NCI-H1436 (cell line): ENCODE measurements at places on chromosomes 3 and 15.

GRCh38 chr3:152893647-152894046, 58.7 kb downstream of the P2RY1 start:
- DNase-seq, result no peak

GRCh38 chr3:7684182-7684715, 817.4 kb upstream of the LMCD1 start:
- DNase-seq, result no peak

DNA sequence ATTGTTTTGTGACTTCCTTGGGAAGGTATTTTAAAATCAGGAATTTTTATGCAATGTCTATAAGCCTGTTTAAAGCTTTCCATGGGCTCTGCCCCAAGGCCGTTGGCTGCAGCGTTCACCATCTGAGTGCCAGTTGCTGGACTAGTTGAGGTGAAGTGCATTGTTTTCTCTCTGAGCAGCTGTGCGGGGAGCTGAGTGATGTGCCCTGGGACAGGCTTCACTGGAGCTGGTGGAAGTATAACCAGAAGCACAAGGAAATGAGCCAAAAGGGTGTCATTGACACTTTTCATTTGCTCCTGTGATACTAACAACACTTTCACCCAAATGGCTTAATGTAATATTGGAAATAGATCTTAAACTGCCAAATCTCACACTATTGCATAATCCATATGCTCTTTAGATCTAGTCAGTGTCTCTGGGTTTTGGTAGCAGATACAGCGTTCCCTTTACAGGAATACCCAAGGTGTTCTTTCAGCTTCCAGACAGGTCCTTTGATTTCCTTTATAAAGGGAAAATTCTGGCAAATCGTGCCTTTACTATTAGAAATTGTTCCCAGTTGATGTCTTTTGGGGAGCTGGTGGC, 29.2 kb downstream of the APH1B start:
- no peak for DNase-seq

DNA sequence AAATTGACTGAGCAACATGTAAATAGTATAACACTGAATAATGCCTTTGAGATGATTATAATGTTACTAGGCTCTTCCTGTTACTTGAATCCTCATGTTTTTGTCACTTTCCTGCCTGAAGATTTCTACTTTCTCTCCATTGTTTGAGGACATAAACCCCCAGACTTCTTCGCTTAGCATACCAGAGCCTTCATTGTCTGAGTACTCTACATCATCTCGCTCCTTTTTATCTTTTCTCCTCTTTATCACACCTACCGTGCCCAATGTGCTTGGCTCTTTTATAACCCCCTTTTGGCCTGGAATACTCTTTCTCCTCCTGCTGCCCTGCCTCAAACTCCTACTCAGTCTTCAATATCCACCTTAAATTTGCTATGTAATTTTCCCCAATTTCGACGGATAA, 30.3 kb upstream of the MGA start:
- DNase-seq, result no peak

DNA sequence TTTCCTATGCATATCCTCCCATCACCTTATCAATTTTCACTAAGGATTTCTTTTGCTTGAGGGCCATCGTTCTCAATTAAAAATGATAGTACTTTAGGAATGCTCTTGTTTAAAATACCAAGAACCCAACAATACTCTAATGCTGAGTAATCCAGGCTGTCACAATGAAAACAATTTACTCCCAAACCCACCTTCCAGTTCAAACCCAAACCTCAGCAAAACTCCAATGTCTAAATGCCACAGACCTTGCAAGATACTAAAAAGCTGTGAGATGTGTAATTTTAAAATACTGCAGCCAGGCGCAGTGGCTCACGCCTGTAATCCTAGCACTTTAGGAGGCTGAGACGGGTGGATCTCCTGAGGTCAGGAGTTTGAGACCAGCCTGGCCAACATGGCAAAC, 889.8 kb downstream of the ROBO1 start:
- DNase-seq, result no peak

DNA sequence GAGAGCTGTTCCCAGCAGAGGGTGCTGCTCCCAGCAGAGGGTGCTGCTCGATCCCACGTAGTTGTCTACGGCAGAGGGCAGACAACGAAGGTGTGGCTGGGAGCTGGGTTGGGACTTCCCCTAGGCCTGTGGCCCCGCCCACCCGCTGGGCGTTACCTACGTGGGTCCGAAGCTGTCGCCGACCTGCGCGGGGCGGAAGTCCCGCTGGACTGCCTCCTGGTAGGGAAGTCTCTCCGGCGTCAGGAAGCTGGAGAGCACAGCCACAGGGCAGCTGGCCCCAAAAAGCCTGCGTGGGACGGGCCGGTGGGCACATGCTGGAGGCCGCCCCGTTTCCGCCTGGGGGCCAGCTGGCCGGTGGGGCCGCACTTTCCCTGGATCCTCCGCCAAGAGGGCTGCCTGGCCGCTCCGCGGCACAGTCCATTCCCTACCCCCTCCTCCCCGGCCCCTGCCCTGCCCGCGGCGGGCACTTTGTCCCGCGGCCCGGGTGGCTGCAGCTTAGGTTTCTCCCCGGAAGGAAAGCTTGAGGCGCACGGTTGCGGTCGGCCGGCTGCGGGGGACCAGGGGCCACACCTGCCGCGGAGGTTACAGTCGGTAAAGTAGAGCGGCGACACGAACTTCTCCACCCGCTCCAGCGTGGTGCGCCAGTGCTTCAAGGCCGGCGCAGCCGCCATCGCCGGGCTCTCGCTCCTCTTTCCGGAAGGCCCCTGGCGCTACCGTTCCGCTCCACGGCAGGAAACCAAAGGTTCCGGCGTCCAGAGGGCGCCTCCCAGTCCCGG, at the start of gene MAN2C1:
Gene MAN2C1, minus strand, starts transcription at position 695 of the 776 bp plus-strand sequence. Its CDS starts 24 bp downstream, at position 671.
- DNase-seq, result peak; percentile 95

DNA sequence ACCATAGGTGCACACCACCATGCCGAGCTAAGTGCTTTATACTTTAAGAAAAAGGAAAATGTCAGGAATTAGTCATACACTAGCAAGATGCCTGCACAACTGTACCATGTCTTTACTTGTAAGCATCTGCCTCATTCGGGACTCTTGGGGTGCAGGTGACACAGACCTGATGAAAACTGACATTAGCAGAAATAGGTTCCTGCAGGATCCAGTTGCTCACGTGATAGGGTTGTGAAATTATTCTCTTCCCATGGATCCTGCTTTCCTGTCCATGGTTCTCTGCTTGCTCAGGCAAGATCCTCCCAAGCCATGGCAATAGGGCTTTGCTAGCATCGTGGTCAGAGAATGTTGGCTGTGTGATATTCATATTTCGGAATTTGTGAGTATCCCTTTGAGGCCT, 10.2 kb upstream of the LHFPL4 start:
- no peak for DNase-seq

GRCh38 chr3:171834461-171834801, 8.7 kb upstream of the TMEM212 start:
- DNase-seq, result no peak

- no peak for DNase-seq
Measured at GRCh38 chr15:56432304-56432703, 32.6 kb downstream of the MNS1 start.

- no peak for DNase-seq
Measured at GRCh38 chr3:63037116-63037515, 161.9 kb upstream of the CADPS start.
